ENCODE measurements at places on chromosomes 7 and 10.

- DNase-seq, result no peak
These were observed 57.3 kb downstream of the ZNF438 start for GRCh38 chr10:30974355-30974754.

DNA sequence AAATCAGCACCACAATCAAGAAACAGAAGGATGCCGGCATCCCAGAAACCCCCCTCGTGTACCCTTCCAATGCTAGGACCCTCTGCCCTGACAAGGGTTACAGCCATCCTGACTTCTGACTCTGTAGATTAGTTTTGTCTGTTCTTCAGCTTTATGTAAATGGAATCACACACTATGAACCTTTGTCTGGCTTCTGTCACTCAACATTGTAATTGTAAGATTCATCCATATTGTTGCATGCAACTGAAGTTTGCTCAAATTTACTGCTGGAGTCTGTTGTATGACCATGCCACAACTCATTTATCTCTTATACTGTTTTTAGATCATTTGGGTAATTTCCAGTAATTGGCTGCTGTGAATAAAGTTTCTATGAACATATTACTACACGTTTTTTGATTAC lies 8.4 kb downstream of the IKZF5 start:
- DNase-seq, result no peak

DNA sequence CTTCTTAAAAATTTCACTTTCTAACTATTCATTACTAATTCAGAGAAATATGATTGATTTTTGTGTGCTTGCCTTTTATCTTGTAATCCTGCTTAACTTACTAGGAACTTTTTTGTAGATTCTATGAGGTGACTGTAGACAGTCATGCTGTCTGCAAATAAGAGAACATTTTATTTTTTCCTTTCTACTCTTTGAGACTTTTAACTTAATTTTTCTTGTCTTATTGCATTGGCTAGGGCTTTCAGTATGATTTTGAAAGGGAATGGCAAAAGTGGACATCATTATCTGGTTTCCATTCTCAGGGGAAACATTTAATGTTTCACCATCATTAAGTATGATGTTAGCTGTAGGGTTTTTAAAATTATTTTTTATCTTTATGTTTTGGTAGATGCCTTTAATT lies 23.6 kb downstream of the TBC1D12 start:
- no peak for DNase-seq

DNA sequence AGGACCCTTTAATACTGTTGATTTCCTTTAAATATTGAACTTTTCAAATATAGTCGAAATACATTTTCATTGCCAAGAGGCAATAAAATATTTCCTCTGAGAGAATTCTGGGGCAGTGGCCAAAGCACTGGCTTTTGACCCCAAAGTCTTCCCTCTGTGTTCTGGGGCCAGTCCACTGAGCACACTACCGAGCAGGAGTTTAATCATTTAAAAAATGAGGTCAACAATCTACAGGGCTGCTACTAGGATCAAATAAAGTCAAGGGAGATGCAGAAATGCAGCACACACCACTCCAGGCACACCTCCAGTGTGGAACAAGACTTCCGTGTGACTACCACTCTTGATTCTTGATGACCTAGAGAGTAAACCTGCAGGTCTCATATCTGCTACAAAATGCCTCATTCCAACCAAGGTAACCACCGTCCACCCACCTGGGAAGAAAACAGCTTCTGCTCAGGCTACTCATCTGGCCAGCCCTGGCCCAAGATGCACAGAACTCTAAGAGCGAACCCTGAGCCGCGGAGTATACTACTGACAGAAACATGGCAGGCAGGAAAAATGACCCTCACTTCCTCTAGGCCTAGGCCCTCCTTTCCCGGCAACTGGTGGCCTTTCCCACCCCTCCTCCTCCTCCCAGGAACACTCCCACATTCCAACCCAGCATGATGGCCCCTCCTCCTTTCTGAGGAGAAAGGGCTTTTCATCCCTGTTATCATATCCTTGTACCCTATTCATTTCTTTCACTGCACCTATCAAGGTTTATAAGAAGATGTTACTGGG lies 97.7 kb downstream of the ALOX5 start:
- no peak for DNase-seq

DNA sequence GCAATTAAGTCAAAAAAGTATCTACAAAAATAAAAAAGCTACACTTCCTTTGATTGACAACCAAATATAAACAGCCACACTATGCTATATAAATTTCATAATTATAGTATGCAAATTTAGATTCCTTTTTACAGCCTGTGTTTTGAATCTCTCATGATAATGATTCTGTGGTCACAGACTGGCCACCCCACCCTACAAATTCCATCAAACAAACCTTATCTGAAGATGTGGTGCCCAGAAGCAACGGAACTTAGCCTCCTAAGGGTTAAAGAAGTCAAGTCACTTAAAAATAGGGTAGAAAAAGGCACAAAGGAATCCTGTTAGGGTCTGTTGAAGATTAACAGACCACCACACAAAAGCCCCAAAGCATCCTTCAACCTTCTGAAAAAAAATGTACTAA lies 351.8 kb downstream of the INHBA start:
- DNase-seq, result no peak

DNA sequence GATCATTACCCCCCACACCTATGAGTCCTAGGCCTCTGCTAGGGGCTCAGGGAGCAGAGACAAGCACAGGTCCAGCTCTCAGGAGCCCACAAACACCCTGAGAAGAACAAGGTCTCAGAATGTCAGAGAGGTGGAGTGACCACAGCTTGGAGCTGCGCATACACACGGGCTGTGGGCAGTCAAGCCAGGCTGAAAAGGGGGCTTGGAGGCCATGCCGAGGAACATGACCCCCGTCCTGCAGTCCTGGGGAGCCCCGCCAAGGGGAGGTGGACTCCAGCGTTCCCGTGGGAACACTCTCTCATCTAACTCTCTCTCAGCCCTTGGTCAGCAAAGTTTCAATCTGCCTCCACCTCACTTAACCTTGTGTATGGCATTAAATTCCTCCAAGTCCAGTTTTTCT lies 7.8 kb upstream of the MMP21 start:
- no peak for DNase-seq

- no peak for DNase-seq
These were observed 90.7 kb downstream of the SRPK2 start for GRCh38 chr7:105297985-105298384.

DNA sequence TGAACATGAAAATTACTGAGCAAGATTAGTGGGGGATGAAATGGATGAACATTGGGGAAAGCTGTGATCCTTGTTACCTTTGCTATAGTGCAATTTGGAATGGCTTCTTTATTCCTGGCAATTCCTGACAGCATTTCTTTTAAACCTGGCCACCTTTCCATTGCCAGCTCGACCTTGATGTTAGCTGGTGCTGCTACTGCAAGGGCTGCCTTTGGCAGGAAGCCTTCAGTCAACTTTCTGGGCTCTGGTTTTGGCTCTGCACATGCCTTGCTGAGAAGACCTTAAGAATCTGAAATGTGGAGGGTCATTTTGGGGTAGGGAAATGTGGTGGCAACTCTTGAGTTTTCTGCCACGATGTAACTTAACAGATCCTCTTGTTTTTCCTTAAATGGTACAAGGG lies 64.7 kb downstream of the KAT6B start:
- no peak for DNase-seq

- no peak for DNase-seq
These were observed 316.1 kb upstream of the ZMIZ1 start for GRCh38 chr10:78752708-78753107.

DNA sequence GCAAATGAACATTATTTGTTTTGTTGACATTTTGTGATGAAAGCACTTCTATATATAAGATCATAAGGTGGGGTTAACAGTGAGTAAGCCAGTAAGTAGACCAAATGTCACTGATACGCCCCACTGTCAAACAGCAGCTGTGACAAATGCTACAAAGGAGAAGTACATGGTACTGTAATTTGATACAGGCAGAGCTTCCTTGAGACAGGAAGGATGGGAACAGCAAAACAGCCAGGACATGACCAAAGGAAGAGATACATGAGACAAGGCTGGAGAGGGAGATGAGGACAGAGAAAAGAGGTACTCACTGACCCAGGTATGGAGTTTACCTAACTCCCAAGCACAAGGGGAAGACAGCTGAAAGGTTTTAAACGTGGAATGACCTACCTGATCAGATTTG lies 127.0 kb downstream of the SRPK2 start:
- DNase-seq, result no peak

DNA sequence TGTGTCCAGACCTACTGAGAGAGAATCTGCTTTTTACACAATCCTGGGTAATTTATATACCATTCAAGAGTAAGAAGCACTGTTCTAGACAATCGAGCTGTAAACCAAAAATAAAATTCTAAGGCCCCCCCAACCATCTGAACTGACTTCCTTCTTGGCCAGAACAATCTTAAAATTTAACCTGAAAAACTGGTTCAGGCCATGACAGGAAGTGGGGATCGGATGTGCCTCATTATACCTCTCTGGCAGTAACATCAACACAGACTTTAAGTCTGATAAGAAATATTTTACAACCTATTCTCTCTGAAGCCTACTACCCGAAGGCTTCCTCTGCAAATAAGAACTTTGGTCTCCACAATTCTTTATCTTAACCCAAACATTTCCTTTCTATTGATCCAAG lies 75.2 kb upstream of the KIF5B start:
- no peak for DNase-seq

GRCh38 chr7:36003343-36003742 lies 149.7 kb upstream of the EEPD1 start:
- no peak for DNase-seq

GRCh38 chr10:69375307-69376151 lies 41.2 kb downstream of the TACR2 start:
- DNase-seq, result no peak

DNA sequence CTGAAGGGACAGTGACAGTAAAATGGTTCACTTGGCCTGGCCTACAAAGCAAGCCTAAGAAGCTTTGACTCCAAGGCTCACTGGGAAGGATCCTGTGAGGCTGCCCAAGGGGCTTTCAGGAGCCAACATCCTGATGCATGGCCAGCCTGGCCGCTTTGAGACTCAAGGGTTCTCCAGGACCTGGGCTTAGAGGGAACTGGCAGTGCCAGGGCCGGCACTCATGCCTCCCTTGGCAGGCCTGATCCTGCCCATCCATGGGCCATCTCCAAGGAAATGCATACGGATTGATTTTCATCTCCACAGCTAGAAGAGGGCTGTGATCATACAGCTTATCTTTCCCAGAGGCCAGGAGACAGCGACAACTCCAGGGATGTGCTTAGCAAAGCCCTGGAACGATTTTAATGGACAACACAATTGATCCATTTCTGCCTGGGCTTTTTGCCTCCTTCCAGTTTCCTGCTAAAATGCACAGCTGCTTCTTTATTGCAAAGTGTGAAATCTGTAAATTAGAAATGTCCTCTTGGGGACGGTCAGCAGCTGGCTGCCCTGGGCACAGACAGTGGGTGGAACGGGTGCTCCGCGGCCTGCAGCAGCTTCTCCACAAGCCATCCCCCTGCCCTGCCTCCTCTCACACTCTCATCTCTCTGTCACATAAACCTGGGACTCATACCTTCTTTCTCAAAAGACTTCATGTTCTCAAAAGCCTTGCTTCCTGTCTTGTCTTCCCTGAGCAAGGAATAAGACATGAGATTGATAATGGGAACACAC lies 288.5 kb downstream of the GRID1 start:
- DNase-seq, result no peak

DNA sequence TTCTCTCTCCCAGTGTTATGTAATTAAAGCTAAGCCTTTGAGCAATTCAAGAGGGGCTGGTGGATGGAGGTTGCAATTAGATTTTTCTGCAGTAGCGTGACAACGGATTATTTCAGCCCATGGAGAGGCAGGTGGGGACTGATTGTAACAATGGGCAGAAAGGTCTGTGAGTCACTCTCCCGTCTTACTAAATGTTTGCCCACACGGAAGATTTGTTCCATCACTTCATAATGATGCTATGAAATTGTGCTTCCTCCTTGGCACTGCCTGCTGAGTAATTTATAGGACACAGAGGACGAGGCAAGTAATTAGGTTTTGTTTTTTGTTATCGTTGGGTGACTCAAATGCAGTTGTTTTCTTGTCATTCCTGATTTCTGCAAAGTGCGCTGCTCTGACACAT lies 594.5 kb upstream of the DPP6 start:
- no peak for DNase-seq

DNA sequence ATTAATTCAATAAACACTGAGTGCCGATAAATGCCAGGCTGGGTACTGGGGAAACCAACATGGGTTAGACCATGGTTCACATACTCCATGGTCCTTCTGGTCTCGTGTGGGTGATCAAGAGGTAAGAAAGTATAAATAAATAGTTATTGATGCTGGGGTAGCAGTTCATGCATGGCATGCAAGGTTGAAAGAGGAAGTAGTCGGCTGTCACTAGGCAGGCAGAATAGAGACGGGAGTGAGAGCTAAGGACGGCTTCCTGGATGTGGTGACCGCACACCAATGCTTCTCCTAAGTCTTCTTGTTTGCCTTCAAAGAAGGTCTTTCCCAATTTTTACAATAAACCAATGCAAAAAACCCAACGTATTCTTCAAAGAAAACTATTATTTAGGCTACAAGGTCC lies 208.6 kb downstream of the ADAM12 start:
- no peak for DNase-seq

GRCh38 chr10:59829601-59830000 lies 76.3 kb upstream of the MRLN start:
- no peak for DNase-seq

- no peak for DNase-seq
These were observed 5.6 kb upstream of the TRIP6 start for GRCh38 chr7:100861616-100861985.

DNA sequence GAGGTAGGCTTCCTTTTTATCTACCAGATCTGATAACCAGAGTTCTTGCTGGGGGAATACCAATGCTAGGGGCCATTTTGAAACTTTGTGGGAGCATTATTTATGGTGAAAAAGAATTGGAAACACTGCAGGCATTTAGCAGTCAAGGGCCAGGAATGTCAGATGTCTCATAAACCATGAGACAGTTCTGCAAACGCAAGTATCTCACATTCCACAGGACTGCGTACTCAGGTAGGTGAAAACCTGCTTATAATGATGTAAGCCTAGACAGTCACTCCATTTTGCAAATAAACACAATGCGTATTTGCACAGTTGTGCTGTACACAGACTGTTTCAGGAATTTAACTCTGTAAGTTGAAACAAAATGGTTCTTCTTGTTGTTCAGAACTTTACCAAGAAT lies 33.9 kb downstream of the ECHDC3 start:
- no peak for DNase-seq

DNA sequence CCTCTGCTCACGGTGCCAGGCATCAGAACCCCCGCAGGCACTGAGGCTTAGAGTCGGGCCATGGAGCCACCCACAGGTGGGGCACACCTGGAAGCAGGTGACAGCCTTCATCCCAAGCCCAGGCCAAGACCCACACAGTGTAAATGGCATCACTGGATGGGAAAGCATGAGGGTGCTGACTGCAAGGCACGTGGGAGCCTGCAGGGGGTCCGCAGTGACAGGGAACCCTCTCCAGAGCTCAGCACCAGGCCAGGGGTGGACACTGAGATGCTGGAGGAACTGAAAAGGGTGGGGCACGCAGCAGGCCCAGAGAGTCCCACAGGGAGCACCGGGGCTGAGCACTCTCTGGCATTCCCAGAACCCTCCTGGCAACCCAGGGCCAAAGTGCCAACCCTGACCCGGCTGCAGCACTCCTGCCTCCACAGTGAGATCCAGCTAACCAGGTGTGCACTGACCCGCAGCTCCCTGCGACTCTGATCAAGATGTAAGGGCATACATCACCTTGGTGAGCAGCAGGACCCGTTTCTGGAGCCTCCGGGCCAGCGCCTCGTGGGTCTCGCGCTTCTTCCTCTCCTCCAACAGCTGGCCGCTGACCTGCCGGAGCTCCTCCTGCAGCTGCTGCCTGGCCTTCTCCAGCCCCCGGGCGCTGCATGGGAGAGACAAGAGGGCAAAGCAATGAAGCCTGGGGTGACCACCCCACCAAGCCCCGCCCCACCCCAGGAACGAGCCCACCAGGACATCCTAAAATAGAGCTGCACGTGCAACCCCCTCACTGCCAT lies 163.9 kb downstream of the MAD1L1 start:
- DNase-seq, result no peak
